ENCODE measurements at places on chromosomes 3 and 15. TPM values are rescaled to one million over a fixed set of nuclear protein-coding genes. Genes with fewer than 3 reads are reported as not detected.

DNA sequence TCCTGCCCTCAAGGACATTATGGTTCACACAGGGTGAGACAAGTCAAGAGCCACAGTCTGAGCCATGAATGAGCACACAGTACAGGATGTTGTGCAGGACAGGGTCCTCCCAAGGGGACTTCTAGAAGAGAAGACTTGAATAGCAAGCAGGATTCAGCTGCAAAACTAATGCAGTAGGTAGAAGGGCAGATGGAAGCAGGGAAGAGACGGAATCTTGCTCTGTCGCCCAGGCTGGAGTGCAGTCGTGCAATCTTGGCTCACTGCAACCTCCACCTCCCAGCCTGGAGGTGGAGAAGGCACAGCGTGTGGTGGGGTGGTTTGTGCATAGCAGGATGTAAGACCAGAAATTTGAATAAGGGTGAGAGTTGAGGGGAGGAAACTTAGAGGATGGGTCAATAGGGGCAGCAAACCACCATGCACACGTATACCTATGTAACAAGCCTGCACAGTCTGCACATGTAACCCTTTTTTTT, 8.0 kb downstream of the BCL2L10 start:
- no peak for DNase-seq

GRCh38 chr3:84223512-84223911, 735.3 kb upstream of the CADM2 start:
- no peak for DNase-seq

- DNase-seq, result no peak
These were observed 11.7 kb downstream of the ATP2C1 start for GRCh38 chr3:130905551-130905950.

- DNase-seq, result no peak
These were observed 2.0 kb upstream of the MCF2L2 start for GRCh38 chr3:183430325-183430957.

DNA sequence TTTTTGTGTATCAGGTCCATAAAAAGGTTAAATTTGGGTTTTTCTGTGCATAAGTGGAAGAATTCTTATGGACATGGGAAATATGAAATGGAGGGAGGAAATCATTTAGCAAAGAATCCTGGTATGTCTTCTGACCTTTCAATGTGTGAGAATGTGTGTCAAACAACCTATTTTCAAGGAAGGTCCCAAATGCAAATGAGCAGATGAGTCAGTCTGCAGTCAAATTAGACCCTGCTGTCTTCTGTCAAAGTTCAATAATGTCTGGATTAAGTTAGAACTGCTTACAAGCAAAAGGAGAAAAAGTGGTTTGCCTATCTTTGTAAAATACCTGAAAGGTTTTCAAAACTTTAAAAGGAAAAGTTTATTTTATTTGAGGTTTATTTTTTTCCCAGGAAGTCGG, 15.3 kb downstream of the FBN1 start:
- no peak for DNase-seq

DNA sequence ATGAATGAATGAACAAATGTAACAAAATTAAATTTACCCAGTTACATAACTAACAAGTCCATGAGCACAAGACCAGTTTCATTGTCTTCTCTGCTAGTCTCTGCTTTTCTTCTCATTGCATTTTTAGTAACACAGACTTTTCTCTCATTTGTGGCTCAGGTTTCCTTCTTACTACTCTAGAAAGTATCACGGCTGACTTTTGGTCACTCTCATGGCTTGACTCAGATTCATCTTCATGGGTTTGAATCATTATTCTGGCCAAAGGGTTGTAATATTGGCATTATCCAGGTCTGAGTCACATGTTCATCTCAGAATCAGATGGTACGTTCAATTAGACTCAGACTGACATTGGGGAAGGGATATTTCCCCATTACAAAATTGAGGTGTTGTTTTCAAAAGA, 121.5 kb upstream of the SATB1 start:
- DNase-seq, result no peak

DNA sequence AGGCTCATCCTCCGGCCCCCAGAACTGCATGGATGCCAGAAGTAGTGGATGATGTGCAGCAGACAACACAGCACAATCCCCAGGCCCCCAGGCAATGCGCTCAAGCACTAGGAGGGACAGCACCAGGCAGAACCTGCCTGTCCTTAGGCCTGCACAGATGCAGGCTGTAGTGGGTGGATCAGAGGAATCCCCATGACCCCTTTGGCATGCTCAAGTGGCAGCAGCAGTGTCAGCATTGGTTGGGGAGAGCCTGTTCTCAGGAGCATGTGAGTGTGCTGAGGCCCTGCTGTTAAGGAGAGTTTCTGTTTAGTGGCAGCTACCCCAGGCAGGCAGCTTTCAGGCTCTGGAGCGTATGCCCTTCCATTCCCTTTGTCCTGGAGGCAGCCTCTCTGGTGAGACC, 25.1 kb upstream of the CD200R1L start:
- DNase-seq, result no peak

DNA sequence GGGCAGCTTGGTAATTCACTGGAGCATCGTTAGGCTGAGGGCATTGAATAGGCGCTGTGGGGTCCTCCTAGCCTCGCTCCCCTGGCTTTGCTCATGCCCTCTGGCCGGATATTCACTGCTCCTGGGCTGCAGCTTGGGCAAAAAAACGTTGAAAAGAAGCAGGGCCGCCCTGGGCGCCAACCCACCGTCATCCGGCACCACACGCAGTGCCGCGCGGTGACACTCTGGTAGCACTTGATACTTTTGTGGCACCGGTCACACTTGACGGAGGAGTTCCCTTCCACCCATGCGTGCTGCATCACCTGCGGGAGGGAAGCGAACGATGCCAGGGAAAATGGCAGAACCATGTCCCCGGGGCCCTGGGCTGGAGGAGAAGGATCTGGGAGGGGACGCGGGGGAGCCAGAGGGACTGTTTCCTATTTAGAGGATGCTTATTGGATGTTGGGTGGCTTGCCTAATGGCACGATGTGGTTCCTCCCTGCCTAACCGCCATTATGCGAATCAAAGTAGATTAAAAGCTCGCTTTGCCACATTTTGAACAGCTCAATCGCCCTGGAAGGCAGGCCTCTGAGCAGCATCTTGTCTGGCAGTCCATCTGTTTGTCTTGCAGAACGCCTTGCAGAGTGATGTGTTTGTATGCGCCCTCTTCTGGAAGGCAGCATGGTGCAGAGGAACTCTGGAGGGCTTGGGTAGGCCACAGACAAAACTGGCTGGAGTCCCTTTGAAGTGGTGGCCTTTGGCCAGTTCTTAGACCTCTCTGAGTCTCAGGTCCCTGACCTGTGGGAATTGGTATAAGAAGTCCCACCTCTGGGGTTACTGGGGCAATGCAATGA, 93.2 kb downstream of the DGKG start:
- no peak for DNase-seq

GRCh38 chr3:65996589-65996988, 42.1 kb downstream of the MAGI1 start:
- no peak for DNase-seq

STRIT1 gene
- not detected for total RNA-seq

SMCO1 gene
- total RNA-seq, result not detected

FAM240A gene
- not detected for total RNA-seq

NANOGP8 gene
- total RNA-seq, result not detected

All from posterior vena cava (tissue), 2 donors.